ENCODE measurements at places on chromosomes 3 and 15.
A peak's percentile ranks its signal among the peaks of the same experiment; 100 is the strongest.

DNA sequence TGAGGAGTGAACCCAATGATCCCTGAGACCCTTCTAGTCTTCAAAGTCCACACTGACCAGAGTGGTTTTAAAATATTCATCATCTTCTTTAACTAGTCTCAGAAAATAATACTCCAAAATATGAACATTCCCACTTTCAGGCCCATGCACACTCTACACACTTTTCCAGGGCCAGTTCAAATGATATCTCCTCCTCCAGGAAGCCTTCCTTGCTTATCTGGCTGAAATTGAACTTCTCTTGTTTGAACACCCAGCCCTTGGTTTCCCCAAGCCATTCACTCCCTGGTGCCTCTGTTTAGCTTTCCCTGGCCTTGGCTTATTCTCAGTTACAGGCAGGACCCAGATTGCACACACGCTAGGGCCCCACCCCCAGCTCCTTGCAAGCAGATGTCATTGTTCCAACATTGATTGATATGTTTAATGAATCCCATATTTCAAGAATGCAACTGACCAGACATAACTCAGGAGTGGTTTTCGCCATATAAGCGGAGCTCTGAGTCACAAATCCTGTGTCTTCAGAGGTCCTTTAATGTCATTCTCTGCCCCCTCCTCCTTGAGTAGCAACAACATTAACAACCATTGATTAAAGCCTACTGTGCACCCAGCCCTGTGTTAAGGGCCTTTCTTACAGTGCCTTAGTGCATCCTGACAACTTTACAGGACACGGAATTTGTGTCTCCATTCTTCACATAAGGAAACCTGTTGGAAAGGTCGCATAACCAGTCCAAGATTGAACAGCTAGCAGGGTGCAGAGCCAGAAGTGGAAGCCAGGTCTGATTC is 2.1 kb downstream of the ITGA11 start:
- no peak for DNase-seq

GRCh38 chr15:46502667-46503066 is 867.8 kb downstream of the SQOR start:
- DNase-seq = no peak

- DNase-seq = peak; percentile 37
Measured at GRCh38 chr15:95018888-95019545, 787.7 kb downstream of the MCTP2 start.

DNA sequence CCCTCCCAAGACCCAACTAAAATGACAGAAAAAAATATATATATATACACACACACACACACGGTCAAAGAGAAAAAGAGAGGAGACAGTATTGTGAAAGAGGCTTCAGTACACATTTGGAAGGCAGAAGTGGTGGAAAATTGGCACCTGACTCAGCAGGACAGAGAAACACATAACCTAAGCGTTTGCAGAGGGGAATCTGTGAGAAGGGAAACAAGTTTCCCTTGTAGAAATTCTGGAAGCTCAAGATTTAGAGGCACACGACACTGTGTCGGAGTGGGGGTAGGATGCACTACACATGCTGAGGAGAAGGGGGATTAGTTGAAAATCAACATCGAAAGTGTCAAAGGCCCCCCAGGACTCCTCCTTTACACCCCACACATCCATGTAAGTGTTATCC is 53.1 kb downstream of the PAK2 start:
- DNase-seq = no peak
